Right atrium auricular region (tissue), 2 donors: ENCODE measurements at places on chromosomes 16 and 17.

DNA sequence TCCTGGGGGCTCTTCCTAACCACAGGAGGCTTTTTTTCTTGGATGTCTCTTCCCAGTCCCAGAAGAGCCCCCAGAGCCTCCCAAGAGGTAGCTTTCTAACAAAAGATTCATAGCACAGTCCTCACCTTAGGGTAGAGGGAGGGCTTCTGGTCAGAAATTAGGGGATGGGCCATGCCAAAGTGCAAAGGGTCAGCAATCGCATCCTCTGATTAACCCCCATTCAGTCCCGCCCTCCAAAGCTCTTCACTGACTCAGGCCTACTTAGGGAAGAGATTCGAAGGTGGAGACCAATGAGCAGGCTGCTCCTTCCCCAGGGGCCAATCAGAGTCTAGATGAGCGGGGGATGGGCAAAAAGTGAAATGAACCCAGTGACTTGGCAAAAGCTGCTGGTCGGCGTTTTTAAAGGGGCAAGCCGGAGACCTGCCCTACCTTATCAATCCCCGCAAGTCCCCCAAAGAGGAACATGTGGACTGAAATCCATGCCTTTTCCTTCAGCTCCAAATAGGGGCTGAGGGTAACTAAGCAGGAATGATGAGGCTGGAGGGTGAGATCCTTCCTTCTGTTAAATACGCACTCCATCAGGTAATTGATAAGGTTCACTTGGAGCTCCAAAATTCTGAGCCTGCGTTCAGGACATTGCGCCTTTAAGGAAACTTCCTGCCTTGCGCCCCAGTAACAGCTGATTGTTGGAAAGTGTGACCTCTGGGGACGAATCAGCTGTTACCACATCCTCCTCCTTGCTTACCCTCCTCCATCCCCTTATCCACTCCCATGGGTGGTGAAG, 6.9 kb upstream of the TLCD2 start:
- H3K4me1 ChIP-seq: no peaks in the 10 kb centered on the region
- H3K4me3 ChIP-seq: peak overlapping the region; percentile 75
- H3K36me3 ChIP-seq: peaks cover 28% of the 10 kb centered on the region
- no peaks in the 10 kb centered on the region for H3K27me3 ChIP-seq
- peak overlapping the region; percentile 99 for H3K27ac ChIP-seq
- peak; percentile 98 for DNase-seq

DNA sequence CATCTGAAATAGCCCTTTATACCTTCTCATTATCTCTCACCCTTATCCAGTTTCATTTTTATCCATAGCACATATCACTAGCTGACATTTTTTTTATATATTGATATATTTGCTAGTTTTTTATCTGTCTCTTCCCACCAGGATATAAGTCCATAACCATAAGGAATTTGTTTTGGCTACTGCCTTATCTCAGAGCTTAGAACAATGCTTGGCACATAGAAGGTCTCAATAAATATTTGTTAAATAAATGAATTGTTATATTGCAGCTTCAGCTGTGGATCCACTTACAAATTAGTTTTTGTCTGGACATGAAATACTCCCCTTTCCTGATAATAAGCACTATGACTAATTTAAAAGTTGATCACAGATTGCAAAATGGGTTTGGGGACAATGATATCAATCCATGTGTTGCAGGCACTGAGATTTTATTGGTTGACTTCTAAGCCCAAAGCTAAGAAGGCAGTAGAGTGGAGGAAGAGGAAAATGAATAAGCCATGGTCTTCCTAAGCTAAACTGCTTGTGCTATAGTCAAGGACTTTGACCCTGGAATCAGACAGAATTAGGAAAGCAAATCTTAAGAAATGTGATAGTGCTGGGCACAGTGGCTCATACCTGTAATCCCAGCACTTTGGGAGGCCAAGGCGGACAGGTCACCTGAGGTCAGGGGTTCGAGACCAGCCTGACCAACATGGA, 31.9 kb upstream of the YPEL2 start:
- no peaks in the 10 kb centered on the region for H3K4me1 ChIP-seq
- H3K36me3 ChIP-seq: no peaks in the 10 kb centered on the region
- no peak for DNase-seq
- H3K4me3 ChIP-seq: no peak overlapping the region

- H3K36me3 ChIP-seq: no peaks in the 10 kb centered on the region
- no peaks in the 10 kb centered on the region for H3K27me3 ChIP-seq
- no peak overlapping the region for H3K27ac ChIP-seq
- no peak overlapping the region for H3K4me3 ChIP-seq
Observed at GRCh38 chr16:76970087-76970744, 220.8 kb upstream of the MON1B start.

DNA sequence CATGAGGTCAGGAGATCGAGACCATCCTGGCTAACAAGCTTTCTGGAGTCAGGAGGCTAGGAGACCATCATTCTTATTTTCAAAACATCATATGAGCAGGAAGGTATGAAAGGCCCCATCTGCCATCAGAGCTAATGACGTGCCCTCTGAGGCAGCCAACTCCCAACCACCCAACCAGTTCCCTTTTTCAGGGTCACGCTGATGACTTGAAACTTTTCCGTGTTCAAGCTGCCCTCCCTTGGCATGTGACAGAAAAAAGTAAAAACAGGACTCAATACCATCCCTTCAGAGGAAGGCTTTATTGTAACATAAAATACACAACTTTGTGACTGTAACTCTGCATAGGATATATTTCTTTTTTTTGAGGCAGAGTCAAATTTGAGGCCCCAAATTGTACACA, 4.6 kb upstream of the GHDC start:
- DNase-seq: no peak
- no peak overlapping the region for H3K27ac ChIP-seq
- H3K36me3 ChIP-seq: peaks cover 11% of the 10 kb centered on the region
- no peaks in the 10 kb centered on the region for H3K27me3 ChIP-seq
- H3K4me1 ChIP-seq: no peaks in the 10 kb centered on the region

DNA sequence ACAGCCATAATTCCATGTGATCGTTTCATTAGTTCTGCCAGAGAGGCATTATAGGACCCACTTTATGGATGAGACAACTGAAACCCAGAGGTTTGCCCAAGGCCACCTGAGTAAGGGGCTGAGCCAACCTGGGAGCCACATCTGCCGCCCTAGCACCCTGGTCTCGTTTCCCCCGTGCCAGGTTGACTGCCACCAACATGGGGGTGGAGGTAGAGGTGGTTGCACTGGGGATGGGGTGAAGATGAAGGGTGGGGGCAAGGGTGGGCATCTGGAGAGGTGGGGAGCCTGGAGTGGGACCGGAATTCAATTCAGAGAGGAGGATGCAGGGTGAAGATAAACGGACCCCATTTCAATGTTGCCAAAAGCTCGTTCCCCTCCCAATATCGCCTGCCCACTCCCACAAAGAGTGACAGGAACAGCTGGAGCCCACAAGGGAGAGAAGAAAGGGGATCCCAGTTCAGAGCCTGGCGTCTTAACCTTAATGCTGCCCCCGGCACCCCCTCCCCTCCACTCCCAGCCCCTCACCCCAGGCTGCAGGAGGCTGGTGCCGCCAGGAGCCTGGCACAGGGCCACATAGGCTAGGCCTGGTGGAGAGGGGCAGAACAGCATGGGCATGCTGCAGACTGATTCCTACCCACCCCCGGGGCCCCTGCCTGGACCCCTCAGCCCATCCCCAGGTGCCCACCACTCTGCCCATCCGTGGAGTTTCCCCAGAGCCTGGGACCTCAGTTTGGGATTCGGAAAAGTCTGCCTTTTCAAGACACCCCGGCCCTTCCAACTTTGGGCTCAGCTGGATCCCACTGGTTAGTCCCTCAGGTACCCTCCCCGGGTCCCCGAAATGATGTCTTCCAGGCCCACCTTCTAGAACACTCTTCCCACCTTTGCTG, 29.6 kb downstream of the NGFR start:
- H3K4me3 ChIP-seq: no peak overlapping the region
- H3K27ac ChIP-seq: no peak overlapping the region
- no peaks in the 10 kb centered on the region for H3K36me3 ChIP-seq

DNA sequence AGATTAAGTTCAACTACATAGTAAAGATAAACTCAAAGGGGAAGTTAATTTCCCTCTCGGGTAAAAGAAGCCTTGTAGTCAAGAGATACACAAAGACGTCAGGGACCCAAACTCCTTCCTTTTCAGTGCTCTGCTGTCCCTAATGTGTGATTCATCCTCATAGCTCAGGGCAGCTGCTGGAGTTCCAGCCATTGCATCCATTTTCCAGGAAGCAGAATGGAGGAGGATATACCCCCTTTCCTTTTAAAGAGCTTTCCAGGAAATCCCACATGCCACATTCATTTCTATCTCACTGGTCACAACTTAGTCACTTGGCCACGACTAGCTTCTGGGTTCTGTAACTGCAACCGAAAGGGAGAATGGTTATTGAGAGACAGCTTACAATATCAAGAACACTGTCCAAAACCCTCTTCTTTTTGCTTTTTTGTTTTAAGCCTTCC, 95.3 kb downstream of the SOCS1 start:
- H3K36me3 ChIP-seq: no peaks in the 10 kb centered on the region
- peak overlapping the region; percentile 85 for H3K27ac ChIP-seq
- H3K4me3 ChIP-seq: no peak overlapping the region
- H3K27me3 ChIP-seq: no peaks in the 10 kb centered on the region
- no peak for DNase-seq
